Activated CD8-positive, alpha-beta memory T cell treated with anti-CD3 and anti-CD28 coated beads for 1 hour (primary cell): ENCODE measurements at places on chromosomes 5 and 9.

DNA sequence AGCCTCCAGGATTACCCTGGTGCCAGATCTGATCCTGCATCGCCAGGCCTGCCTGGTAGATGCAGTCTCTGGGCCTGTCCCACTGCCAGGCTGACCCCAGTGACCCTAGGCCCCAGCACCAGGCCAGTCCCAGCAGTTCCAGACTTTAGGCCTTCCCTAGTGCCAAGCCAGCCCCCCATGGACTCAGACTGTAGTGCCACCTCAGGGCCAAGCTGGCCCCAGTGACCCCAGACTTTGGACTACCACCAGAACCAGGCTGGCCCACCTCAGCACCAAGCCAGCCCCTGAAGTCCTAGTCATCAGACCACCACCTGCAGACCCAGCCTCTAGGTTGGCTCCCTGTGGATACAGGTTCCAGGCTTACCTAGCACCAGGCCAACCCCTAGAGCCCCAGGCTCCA, 142.5 kb downstream of the PJA2 start:
- no peak for DNase-seq

- no peak for DNase-seq
These were observed 160.9 kb downstream of the FOCAD start for GRCh38 chr9:20844916-20845315.

- no peak for DNase-seq
These were observed 261.7 kb downstream of the TRPM3 start for GRCh38 chr9:70859694-70860093.

GRCh38 chr5:10387690-10388089, 34.2 kb downstream of the MARCHF6 start:
- no peak for DNase-seq

- no peak for DNase-seq
These were observed 30.5 kb upstream of the CREBRF start for GRCh38 chr5:173025651-173026050.

DNA sequence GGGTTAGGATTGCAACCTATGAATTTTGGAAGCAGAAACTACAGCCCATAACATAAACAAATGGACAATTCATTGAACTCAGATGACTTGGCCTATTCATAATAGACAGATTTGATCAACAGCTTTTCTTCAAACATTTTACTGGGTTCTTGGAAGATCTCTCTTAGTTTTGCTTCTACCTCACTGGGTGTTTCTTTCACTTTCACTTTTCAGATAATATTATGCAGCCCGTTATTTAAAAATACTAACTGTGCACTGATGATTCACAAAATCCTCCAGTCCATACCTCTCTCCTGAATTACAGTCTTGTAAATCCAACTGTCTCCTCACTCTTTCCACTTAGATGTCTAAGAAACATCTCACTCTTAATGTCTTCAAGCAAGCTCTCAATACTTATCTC, 183.5 kb upstream of the IRX1 start:
- no peak for DNase-seq

- DNase-seq = no peak
These were observed 1.3 kb upstream of the TRIM36 start for GRCh38 chr5:115170929-115171510.

DNA sequence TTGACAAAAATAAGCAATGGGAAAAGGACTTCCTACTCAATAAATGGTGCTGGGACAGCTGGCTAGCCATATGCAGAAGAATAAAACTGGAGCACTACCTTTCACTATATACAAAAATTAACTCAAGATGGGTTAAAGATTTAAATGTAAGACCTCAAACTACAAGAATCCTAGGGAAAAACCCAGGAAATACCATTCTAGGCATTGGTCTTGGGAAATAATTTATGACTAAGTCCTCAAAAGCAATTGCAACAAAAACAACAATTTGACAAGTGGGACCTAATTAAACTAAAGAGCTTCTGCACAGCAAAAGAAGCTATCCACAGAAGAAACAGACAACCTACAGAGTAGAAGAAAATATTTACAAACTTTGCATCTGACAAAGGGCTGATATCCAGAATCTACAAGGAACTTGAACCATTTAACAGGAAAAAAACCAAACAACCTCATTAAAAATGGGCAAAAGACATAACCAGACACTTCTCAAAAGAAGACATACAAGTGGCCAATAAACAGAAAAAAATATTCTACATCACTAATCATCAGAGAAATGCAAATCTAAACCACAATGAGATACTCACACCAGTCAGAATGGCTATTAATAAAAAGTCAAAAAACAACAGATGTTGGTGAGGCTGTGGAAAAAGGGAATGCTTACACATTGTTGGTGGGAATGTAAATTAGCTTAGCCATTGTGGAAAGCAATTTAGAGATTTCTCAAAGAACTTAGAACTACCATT, 75.2 kb upstream of the CPEB4 start:
- no peak for DNase-seq

DNA sequence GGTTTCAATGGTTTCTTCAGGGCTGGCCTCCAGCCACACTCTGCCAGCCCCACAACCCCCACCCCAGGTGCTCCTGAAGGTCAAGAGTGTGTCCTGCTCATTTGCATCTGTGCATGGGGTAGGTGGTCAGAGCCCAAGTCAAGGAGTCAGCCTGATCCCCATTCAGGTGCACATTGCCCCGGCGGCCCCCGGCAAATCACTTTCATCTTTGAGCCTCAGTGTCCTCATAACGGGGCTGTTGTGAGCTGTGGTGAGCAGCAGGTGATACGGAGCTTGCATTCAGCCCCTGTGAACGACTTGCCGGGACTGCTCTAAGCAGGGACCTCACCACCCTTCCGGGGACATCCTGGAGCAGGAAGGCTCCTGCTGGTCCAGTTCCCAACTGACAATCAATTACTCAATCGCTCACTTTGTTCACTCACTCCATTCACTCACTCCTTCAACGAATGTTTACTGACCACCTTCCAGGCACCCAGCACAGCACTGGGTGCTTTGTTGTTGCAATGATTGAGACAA, 93.2 kb upstream of the CPEB4 start:
- no peak for DNase-seq

GRCh38 chr9:33762343-33762742, 33.0 kb upstream of the PRSS3 start:
- DNase-seq = no peak

DNA sequence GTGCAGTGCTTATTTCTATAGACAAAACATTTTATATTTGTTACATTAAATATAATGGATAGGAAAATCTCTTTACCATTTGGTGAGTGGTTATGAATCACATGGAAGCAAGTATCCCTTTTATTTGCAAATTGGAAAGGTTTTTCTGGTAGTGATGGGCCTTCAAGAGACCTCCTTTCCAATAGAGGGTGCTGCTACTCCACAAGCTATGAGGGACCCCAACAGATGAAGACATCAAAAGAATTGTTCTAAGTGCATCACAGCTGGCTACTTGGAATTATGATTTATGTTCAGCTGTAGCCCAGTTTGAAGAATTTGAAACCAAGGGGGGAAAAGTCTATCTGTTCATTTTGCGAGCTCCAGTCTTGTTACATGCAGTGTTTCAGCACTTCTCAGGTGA, 493.7 kb upstream of the SGCD start:
- no peak for DNase-seq

DNA sequence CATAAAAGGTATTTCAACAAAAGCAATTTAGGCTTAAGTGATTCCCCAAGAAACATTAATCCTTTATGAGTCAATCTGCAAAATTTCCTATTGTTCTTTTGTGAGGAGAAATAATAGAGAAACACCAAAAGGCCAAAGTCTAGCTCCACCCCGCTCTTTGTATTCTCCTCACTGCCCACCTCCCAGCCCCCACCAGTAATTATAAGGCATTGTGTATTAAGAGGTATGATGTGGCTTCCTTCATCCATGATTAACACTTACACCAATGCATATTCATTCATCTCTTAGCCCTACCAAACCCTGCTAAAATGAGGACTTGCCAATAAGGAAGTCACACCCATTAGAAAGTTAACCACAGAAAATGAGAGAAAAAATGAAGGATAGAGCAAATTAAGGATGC, 105.3 kb upstream of the SPATA31D4 start:
- no peak for DNase-seq

GRCh38 chr9:131181091-131181681, 55.8 kb downstream of the NUP214 start:
- DNase-seq = no peak

- no peak for DNase-seq
These were observed 4.5 kb downstream of the GLDC start for GRCh38 chr9:6641056-6641455.
